Right forelimb (tissue), 1 donor: ENCODE measurements at places on chromosomes 6 and 20.
A peak's percentile ranks its signal among the peaks of the same experiment; 100 is the strongest.

GRCh38 chr20:10513061-10513460 lies 78.0 kb downstream of the SLX4IP start:
- no peak for DNase-seq

DNA sequence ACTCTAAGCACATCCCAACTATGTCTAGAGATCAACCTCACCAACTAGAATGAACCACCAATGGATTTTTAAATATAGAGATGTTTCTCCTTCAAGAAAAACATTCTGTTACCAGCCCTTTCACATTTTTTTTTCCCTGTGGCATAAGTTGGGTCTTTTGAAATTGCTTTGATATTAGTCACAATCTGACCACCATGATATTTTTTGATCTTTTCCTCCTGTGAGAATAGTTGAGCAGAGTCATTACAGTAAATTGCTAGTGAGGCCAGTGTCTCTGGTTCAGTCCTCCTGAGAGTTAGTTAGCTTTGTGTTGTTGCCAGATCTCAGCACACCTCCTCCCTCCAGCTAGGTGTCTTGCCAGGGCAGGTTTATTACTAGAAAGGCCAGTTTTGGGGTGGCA lies 79.7 kb upstream of the MYLIP start:
- no peak for DNase-seq

DNA sequence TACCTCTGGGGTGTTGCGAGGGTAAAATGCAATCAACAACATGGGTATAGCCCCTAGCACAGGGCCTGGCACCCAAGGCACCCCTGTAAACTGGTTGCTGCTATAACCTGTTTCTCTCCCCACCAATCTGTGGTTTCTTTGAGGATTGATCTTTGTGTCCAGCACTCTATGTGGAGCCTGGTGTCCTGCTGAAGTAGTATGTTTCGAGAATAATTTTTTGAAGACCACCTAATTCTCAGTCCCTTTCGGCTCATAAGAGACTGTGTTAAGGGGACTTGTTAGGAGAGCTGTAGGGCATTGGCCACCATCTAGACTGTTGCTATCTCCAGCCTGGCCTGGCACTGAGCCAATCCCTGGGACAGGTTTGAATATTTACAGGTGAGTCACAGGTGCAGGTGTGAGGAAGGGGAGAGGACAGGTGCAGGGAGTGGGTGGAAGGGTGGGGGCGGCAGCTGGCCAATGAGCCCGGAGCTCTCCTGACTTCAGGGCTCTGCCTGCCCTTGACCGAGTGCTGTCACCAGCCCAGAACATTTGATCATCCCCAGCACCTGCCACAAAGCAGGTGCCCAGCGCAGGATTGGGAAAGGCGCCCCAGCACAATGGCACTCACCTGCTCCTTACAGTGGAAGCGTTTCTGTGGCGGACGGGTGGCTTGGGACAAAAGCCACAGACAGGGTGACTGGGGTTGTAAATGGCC lies 8.1 kb upstream of the C20orf144 start:
- no peak for DNase-seq

GRCh38 chr6:169963581-169964297 lies 212.3 kb downstream of the ERMARD start:
- DNase-seq = peak; percentile 34

DNA sequence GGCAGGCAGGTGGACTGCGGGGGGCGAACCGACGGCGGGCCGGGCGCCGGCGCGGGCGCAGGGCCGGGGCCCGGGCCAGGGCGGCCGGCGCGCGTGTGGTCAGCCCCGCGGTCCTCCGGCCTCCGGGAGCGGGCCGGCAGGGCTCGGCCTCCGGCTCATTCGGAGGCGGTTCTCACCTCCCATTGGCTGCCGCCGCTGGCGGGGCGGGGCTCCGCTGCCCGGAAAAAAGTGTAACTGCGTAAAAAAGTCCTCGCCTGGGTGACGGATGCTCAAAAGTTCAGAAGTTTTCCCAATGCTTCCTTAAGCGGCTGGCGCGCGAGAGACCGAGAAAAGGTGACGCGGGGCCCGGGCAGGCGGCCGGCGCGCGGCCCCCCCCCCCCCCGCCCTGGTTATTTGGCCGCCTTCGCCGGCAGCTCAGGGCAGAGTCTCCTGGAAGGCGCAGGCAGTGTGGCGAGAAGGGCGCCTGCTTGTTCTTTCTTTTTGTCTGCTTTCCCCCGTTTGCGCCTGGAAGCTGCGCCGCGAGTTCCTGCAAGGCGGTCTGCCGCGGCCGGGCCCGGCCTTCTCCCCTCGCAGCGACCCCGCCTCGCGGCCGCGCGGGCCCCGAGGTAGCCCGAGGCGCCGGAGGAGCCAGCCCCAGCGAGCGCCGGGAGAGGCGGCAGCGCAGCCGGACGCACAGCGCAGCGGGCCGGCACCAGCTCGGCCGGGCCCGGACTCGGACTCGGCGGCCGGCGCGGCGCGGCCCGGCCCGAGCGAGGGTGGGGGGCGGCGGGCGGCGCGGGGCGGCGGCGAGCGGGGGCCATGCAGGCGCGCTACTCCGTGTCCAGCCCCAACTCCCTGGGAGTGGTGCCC lies at the start of gene FOXC1:
Gene FOXC1 (plus strand): TSS at position 268 of the 849 bp plus-strand sequence. CDS start 531 bp downstream, at position 799.
- peak; percentile 92 for DNase-seq

DNA sequence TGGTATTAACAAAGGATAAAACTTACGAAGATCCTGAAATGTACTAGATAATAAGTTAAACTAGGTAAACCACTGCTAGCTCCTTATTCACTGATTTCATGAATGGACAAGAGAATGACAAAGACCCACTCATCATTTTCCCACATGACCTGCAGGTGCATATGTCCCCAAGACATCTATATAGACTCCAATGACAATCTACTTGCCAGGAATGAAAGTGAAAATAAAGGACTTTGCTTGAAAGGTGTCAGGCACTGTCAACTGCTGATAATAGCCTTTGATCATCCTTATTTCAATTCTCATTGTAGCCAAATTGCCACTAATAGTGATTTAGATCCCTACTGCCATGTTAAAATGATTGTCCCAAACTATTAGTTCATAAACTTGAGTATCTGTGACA lies 321.8 kb downstream of the HACE1 start:
- no peak for DNase-seq

- no peak for DNase-seq
Measured at GRCh38 chr20:62633598-62634329, 8.5 kb upstream of the SLCO4A1 start.

DNA sequence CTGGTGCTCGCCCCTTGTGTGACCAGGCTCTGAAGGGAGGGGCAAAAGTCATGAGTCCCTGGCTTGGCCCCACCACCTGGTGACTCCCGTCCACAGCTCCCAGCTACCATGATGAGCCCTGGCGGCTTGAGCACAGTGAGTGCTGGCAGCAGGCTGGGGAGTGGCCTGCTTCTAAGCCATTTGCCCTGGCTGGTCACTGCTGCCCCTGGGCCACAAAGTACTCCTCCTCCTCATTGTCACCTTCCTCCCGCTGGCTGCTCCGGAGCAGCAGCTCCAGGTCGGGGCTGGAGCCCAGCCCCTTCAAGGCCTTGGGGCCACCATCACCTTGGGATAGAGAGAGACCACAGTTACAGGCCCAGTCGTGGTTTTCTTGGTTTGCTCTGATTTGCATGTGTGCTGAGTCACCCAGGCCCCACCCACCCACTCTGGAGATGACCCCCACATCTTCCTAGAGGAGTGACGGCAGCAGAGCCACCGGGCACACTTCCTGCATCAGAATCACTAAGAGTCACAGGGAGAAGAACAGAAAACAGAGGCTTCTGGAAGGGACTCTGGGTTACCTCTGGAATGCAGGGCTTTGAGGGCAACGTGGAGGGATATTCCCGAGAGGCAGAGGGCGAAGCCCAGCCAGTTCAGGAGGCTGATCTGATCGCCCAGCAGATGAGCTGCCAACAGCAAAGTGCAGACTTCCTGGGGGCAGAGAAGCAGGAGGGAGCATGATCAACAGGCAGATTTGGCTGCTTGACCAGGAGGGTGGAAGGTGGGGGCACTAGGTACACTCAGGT lies 42.1 kb upstream of the CDH22 start:
- no peak for DNase-seq

DNA sequence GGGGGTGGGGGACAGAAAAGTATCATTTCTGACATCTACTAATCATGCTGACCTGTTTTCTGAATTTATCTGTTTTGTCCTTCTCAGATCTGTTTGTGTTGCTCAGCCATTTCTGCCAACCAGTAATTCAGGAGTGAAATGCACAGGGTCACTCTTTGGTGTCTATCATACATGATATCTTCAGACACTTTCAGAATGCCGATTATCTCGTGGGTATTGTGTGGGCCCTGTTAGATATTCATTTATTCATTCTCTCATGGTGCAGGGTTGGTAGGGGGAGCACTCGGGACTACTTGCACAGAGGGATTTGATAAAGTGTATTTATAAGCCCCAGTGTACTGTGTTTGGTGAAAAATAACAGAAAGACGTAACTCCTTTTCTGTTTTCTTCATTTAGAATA lies 101.2 kb upstream of the CITED2 start:
- no peak for DNase-seq

- DNase-seq = no peak
Measured at GRCh38 chr6:82954937-82955577, 110.6 kb downstream of the UBE3D start.

- DNase-seq = no peak
Measured at GRCh38 chr6:4732691-4733315, 43.4 kb upstream of the CDYL start.

- no peak for DNase-seq
Measured at GRCh38 chr20:37303637-37304036, 14.2 kb downstream of the MANBAL start.
